ENCODE measurements at places on chromosomes 12 and 14. TPM values are rescaled to one million over a fixed set of nuclear protein-coding genes. Genes with fewer than 3 reads are reported as not detected.

Gene C12orf50
- not detected for total RNA-seq

Gene LRRC10
- total RNA-seq: not detected

GRCh38 chr12:123089631-123090353 lies 61.1 kb downstream of the PITPNM2 start:
- no peak overlapping the region for H3K27ac ChIP-seq
- peaks cover 40% of the 10 kb centered on the region for H3K4me1 ChIP-seq
- no peak for DNase-seq
- no peaks in the 10 kb centered on the region for H3K27me3 ChIP-seq

- no peaks in the 10 kb centered on the region for H3K27me3 ChIP-seq
- no peak for DNase-seq
- H3K36me3 ChIP-seq: no peaks in the 10 kb centered on the region
- H3K4me1 ChIP-seq: no peaks in the 10 kb centered on the region
- no peak overlapping the region for H3K27ac ChIP-seq
- no peak overlapping the region for H3K4me3 ChIP-seq
Measured at GRCh38 chr14:55822906-55823305, 242.9 kb downstream of the KTN1 start.

- H3K27ac ChIP-seq: no peak overlapping the region
- no peaks in the 10 kb centered on the region for H3K4me1 ChIP-seq
- H3K4me3 ChIP-seq: no peak overlapping the region
- no peaks in the 10 kb centered on the region for H3K36me3 ChIP-seq
Measured at GRCh38 chr12:30063435-30063945, 279.7 kb upstream of the TMTC1 start.
